NCI-H460 (cell line): ENCODE measurements at places on chromosomes 6 and 20. TPM values are rescaled to one million over a fixed set of nuclear protein-coding genes. Genes with fewer than 3 reads are reported as not detected.

CGA gene
- 0.67 TPM in 1 of 2 replicates, not detected in the other for total RNA-seq

GABRR2 gene
- total RNA-seq: not detected in 2 replicates

TFAP2A gene
- total RNA-seq: 13.6 and 14.2 TPM in 2 replicates

CTCFL gene
- total RNA-seq: not detected in 2 replicates

ULBP1 gene
- total RNA-seq: 7.2 and 7.7 TPM in 2 replicates

GRCh38 chr6:31702405-31702818, 712 bp downstream of the ABHD16A start:
- no peak for DNase-seq

- DNase-seq: no peak
Observed at GRCh38 chr6:127684501-127684900, 107.5 kb downstream of the C6orf58 start.
